ENCODE measurements at places on chromosomes 11 and 22.

- DNase-seq, result no peak
These were observed 34.0 kb downstream of the AMBRA1 start for GRCh38 chr11:46559815-46560214.

- no peak for DNase-seq
These were observed 5.5 kb downstream of the ZC3H12C start for GRCh38 chr11:110098645-110099044.

- DNase-seq, result peak; percentile 69
These were observed 104.7 kb downstream of the ETS1 start for GRCh38 chr11:128482512-128483191.

- DNase-seq, result no peak
These were observed 163.4 kb upstream of the NECTIN1 start for GRCh38 chr11:119892311-119892808.

GRCh38 chr11:16902781-16903378, 111.3 kb downstream of the PLEKHA7 start:
- no peak for DNase-seq

DNA sequence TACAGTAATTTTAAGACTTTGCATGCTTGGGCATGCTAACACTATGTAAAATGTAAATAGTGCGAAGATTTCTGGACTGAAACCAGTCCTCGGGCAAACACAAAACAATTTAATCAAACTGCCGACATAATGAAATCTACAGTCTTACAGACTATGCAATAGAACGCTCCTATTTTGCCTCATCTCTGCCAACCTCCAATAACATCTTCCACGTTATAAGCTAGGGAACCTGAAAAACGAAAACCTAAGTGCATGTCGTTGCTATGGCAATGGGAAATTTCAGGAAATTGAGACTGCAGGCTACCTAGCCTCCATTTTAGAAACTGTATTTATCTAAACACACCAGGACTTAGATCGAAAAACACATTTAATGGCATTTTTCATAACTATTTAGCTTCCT, 1.1 kb downstream of the CSTF3 start:
- DNase-seq, result no peak

GRCh38 chr11:34345540-34345876, 12.3 kb downstream of the ABTB2 start:
- DNase-seq, result no peak

Measured in stimulated activated CD8-positive, alpha-beta memory T cell treated with anti-CD3 and anti-CD28 coated beads, Interleukin-4, amount 100 ng/mL, for 48 hours (primary cell).